ENCODE measurements at places on chromosomes 16 and 17.

- no peak for DNase-seq
Observed at GRCh38 chr16:57775661-57776469, 26.4 kb downstream of the KIFC3 start.

- no peak for DNase-seq
Observed at GRCh38 chr16:75590920-75591843, 25.0 kb downstream of the GABARAPL2 start.

- peak; percentile 91 for DNase-seq
Observed at GRCh38 chr17:4945176-4945943, 3.0 kb downstream of the PFN1 start.

DNA sequence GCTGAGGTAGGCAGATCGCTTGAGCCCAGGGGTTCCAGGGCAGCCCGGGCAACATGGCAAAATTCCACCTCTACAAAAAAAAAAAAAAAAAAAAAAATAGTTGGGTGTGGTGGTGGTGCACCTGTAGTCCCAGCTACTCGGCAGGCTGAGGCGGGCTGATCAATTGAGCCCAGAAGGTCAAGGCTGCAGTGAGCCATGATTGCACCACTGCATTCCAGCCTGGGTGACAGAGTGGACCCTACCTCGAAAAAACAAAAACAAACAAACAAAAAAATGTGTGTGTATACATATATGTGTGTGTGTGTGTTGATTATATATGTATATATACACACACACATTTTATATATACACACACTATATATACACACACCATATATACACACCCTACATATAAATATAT lies 39.1 kb upstream of the TBC1D3K start:
- DNase-seq = no peak

DNA sequence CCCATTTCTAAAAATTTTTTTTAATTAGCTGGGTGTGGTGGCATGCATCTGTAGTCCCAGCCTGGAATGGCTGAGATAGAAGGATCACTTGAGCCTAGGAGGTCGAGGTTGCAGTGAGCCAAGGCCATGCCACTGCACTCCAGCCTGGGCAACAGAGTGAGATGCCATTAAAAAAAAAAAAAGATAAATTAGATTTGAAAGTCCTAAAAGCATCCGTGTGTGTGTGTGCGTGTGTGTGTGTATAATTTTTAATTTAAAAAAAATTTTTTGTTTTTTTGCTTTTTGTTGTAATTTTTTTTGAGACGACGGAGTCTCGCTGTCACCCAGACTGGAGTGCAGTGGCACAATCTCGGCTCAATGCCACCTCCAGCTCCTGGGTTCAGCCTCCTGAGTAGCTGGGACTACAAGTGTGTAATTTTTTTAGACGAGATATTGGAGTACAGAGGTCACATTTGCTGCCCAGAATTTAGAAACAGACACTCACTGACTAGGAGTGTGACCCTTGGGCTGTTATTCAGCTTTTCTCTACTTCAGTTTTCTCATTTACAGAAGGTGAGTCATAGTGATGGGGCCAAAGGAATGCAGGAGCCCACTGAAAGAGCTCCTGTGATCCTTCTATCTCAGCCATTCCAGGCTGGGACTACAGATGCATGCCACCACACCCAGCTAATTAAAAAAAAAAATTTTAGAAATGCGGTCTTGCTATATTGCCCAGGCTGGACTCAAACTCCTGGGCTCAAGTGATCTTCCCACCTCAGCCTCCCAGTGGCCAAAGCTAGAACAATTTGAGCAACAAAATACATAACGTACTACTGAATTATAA lies 25.5 kb upstream of the TBX4 start:
- DNase-seq = no peak

DNA sequence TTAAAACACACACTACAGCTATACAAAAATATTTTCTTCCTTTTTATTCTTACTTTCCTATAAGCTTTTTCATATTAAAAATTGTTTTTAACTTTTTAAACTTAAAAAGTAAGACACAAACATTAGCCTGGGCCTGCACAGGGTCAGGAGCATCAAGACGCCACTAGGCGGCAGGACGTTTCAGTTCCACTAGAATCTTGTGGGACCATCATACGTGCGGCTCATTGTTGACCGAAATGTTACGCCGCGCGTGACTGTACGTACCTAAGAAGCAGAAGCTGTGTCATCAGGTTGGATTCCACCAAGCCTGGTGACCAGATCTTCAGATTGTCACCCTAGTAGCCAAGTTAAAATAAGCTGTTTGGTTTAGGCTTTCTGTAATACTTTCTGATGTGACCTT lies 47.1 kb downstream of the USP10 start:
- DNase-seq = no peak

DNA sequence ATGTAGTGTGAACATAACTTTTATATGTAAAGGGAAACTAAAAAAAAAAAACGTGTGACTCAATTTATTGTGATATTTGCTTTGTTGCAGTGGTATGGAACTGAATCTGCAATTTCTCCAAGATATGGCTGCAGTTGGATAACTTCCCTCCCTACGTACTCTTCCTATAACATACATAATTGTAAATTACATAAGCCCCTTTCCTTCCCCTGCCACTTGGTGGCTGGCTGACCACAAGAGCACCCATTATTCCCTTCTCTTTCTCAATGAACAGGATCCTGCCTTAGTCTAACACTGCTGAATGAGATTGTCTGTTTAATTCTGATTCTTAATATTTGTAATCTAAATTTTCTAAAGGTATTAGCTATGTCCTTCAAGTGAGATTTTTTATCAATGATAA lies 27.8 kb downstream of the CCL4 start:
- DNase-seq = no peak

DNA sequence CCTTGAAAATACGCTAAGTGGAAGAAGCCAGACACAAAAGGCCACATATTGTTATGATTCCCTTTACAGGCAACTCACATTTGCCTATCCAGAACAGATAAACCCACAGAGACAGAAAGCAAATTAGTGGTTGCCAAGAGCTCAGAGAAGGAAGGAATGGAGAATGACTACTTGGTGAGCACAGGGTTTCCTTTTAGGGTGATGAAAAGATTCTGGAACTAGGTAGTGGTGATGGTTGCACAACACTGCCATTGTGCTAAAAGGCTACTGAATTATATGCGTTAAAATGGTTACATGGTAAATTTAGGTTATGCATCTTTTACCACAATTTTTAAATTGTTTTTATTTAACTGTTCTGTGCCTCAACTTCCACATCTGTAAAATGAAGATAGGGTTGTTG lies 4.4 kb downstream of the COPRS start:
- DNase-seq = no peak

- DNase-seq = no peak
Observed at GRCh38 chr17:78781893-78782304, at the start of gene CYTH1. Gene CYTH1, minus strand, starts transcription at chr17:78782273. Its CDS starts 50 bp downstream, at chr17:78782223.

GRCh38 chr17:40872416-40872815 lies 5.4 kb upstream of the KRT12 start:
- no peak for DNase-seq

DNA sequence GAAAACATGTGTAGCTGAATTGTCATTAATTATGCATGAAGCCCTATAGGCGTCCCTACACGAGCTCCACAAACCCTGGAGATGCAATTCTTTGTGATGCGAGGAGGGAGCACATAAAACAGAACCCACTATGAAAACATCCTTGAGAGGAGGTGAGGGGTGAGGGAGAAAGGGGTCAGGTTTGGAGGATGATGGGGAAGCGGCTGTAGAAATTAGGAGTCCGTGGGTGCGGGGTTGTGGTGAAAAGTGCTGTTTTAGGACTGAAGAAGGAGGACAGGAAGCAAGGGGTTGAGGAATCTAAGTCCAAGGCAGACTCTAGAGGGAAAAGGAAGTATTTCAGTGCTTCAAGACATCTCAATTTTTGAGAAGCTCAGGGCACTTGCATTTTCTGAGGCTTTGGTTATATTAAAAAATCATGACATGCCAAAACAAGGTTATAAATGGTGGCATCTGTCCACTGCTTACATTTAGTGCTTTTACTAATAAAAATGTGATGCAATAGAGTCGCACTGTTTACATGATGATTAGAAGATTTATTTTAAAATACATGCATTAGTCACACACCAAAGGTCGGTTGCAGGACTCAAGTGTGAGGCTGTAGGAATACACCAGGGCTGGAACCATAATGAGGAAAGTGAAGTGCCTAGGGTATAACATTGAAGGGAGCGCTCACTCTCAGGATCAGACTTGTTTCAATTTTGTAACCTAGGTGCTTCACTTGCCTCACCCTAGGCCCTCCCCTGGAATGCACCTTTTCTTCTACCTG lies 379.5 kb downstream of the HS3ST4 start:
- no peak for DNase-seq

DNA sequence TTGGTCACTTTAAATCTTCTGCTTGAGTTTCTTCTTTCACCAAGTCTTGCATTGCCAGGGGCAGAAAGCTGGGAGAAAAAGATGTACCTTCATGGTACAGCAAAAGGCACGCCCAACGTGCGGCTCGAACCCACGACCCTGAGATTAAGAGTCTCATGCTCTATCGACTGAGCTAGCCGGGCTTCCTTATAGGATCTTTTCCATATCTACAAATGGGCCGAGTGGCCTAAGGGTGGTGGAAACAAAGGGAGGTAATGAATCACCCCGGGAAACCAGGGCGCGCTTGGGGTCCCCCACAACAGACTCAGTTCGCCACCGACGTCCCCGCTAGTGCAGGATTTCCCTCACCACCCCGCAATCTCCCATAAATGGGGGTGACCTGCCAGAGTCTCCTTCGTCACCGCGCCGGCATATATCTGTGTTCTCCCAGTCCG lies 7.5 kb upstream of the OR1F1 start:
- DNase-seq = peak; percentile 36

DNA sequence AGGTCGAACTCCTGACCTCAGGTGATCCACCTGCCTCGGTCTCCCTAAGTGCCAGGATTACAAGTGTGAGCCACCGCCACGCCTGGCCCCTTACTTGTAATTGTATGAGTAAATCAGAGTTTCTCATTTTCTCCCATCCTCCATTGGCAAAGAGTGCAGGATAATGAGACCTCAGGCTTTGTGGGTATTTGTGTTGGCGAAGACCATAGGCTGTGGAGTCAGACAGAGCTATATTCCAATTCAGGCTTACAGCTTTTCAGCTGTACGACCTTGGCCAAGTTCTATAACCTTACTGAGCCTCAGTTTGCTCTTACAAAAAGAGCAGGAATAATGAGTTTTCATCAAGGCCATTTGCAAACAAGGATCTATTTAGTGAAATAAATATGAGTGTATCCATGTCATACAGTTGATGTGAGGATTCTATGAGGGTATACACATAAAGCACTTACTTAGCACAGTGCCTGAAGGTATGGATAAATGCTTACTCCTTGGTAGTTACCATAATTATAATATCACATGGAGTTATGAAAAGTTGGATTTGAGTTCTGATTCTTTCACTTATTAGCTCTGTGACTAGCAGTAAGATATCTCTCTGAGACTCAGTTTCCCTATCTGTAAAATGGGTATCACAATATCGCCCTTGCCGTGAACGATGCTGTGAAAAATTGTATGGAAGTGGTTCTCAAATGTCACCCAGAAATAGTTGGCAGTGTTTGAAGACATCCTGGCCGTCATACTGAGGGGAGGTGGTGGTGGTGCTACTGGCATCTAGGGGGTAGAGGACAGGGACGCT lies 25.6 kb upstream of the CPPED1 start:
- DNase-seq = no peak

DNA sequence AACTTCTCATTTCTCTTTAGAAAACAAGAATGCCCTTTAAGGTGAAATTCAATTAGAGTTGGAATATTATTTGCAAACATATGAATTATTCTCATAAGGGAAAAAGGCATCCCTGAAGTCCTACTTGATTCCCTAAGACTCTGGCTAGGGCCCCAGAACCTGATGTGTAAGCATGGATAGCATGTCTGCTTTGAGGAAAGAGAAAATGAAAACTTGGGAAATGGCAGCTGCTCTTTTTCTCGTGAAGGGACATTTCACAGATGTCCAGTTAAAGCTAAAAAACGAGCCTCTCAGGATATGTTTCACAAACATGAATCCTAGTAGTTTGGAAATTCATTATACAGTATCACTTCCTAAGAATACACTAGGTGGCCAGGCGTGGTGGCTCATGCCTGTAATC lies 112.3 kb upstream of the CLEC3A start:
- no peak for DNase-seq

DNA sequence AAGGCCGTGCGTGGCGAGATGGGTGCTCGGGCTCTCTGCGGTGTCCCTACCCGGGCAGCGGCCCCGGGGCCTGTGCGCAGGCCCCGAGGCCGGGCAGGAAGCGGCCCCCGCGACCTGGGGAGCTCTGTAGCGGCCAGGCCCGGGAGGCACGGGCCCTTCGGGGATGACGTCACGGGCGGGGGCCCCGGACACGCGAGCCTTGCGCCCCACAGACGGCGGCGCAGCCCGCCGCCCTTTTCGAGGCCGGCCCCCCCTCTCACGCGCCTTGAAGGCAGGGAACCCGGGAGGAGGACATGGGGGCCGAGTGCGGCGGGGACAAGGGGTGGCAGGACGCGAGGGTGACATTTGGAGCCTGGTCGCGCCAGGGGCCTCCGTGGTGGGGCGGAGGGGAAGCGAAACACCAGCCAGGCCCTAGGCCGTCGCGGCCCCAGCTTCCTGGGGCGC lies 1.1 kb downstream of the RAI1 start:
- DNase-seq = peak; percentile 92

GRCh38 chr17:76972046-76972641 lies 103.9 kb downstream of the MGAT5B start:
- DNase-seq = no peak

GRCh38 chr17:60601447-60602384 lies 1.7 kb downstream of the PPM1D start:
- DNase-seq = no peak

GRCh38 chr17:67171560-67171959 lies 73.4 kb downstream of the HELZ start:
- no peak for DNase-seq

DNA sequence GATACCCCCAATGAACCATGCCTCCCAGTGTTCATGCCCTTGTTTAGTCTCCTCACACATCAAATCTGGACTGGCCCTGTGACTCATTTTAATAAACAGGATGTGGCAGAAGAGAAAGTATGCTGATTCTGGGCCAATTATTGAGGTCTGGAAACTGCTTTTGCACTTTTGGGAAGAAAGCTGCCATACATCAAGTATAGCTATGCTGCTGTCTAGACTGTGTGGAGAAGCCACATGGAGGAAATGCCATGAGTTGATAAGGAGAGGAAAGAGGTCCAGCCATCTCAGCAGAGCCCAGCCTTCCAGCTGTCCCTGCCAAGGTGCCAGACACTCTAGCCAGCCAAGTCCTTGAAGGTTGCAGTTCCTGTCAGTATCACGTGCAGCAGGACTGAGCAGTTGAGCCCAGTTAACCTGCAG lies 16.7 kb downstream of the RPRML start:
- DNase-seq = peak; percentile 5

DNA sequence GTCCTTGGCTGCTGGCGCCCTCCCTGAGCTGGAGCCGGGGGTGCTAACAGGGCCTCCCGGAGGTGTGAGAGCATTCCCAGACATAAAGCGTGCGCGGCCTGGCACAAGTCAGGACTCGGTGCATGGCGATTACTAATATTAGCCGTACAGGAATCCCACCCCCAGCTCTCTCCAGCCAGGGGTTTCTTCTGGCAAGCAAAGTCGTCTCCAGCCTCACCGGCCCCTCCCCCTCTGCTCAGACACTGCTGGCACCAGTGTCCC lies 5.0 kb downstream of the CASKIN1 start:
- DNase-seq = no peak
